Cardiac septum (tissue), 1 donor: ENCODE measurements at places on chromosomes 5 and 9.

GRCh38 chr9:125239631-125240597 lies 1.2 kb downstream of the HSPA5 start:
- DNase-seq: no peak

DNA sequence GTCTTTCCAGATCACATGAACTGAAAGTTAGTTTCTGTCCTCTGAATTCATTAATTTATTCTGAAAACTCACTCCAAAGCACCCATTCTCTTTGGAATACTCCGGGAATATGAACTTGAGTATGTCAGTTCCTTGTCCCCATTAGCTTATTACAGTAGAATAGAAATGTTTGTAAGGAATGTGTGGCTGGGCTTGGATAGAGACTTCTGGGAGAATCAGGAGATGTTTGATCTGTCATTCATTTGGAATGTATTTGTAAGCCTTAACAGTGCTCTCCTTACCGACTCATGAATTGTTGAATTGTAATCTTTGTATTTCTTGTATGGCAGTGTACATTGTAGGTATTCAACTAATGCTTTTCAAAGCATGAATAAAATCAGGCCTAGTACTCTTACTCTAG lies 548.4 kb downstream of the LRRC70 start:
- DNase-seq: no peak

DNA sequence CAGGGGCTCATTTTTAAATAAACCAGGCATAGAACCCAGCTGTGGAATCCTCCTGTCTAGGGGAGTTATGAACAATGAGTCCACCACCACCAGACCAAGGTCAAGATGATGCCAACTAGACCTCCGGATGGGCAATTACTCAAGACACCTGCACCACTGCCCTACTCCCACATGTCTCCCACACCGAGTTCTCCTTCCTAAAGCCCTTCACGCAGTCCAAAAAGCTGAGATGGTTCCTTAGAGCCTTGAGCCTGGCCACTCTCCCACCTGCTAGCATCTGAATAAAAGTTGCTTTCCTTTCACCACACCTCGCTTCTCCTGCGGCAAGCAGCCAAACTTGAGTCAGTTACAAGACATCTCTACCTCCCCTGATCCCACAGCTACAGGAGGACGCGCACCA lies 15.4 kb upstream of the PPP1R26 start:
- DNase-seq: no peak

- no peak for DNase-seq
These were observed 34.7 kb upstream of the GARNL3 start for GRCh38 chr9:127229691-127230417.

DNA sequence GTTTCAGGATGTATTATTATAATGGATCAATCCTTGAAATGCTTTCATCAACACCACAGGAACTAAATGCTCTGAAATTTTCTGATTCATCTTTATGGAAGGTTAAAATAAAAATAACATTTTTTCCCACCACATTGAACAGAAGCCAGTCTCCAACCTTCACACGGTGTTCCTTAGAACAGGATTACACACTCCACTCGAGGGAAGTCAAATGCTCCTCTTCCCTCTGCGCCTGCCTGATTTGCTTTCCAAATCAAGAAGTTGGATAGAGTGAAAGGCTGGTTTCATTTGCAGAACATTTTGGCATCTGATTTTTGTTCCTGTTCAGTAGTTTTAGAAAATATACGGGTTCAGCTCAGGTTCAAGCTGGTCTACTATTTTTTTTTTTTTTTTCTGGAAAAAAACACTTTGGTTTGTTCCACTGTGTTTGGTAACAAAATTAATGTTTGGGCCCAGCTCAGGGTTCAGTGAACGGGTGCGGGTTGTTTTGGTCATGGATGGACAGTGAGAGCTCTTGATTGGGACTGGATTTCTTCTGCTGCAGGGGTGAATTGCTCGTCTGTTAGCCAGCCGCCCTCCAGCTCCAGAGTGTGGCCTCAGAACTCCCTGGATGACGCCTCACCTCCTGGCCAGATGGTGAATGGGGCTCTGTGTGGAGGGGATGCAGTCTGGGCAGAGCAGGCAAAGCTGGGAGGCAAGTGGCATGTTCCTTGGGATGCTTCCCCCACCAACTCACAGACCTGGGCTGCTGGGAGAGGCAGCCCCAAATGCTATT lies 82.4 kb upstream of the STC2 start:
- no peak for DNase-seq

DNA sequence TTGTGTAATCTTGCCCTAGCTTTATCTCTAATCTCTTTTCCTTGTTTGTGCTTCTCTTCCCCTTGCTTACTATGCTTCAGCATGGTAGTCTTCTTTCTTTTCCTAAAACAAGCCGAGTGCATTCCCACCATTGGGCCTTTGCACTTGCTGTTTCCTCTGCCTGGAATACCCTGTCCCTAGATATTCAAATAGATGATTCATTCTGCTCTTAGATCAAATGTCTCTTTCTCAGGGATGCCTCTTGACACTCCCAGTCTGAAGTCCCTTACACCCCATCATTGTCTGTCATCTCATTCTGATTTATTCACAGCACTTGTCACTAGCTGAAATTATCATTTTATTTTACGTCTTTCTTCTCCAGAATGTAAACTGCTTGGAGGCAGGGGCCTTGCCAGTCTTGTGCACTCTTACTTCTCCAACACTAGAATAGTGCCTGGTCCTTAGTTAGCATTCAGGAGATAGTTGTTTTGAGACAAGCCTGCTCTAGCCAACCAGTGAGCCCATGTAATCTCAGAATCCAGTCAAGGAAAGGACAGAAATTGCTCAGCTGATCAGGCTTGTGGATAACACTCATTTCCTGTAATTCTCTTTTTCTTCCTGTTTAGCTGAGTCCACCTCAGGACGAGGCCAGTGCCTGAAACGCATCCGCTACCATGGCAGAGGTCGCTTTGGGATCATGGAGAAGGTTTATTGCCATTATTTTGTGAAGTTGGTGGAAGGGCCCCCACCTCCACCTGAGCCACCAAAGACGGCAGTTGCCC lies 25.4 kb downstream of the MRPL22 start:
- no peak for DNase-seq

- DNase-seq: peak; percentile 85
These were observed 731 bp downstream of the PRR16 start for GRCh38 chr5:120464627-120465435.

DNA sequence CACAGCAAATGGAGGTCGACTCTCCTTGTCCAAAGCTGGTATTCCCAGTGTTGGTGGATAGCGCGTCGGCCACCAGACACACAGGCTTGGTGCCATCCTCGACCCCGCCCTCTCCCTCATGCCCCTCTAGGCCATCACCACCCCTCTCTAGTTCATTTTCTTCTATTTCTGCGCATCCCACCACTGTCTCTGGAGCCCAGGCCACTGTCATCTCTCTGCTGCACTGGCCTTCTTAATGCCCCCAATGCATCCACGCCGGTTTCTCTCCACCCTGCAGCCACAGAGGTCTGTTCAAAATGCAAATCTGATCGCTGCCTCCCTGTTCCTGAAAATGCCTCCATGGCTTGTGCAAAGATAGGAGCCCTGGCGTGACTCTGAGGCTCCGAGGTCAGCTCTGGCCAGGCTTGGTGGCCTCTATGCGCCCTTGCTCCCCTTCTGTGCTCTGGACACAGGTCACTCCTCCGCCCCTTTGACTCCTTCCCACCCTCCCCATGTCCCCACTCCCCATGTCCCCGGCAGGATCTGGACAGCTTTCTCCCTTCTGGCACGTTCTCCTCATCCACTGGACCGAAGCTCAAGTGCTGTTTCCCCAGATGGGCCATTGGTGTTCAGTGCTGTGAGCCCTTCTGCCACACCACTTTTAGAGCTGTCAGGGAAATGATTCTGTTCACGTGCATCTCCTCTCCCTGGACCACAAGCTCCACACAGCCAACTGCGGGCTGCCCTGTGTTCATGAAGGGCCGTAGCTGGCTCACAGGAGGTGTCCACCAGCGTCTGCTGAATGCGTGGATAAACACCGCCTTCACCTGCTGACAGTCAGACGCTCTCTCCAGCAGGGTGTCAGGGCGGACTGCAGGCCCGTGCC lies 59.5 kb upstream of the RNF130 start:
- DNase-seq: peak; percentile 68

- no peak for DNase-seq
These were observed 170.1 kb upstream of the TARS1 start for GRCh38 chr5:33270671-33271070.

DNA sequence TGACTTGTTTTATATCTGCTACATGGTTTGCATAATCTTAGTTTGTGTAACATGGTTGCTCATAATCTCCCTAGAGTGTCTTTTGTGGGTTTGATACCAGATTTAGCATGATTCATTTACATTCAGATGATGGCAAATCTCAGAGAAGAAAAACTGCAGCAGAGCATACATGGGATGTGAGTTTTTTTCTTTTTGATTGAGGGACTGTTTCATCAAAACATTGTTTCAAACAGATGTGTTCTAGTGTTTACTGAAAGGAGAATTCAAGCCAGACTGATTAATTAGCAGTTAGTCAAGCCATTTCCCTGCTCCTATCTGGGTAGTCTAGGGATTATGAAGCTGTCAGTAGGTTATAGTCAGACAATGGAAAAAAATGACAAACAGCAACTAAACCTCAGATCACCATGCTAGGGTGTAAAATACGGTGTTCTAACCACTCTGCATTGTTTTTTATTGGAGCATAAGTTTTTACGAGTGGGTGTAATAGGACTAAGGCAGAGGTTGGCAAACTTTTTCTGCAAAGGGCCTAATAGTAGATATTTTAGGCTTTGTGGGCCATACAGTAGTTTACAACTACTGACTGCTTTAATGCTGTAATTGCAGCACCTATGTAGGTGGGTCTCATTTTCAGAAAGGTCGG lies 10.5 kb upstream of the GDNF start:
- no peak for DNase-seq

DNA sequence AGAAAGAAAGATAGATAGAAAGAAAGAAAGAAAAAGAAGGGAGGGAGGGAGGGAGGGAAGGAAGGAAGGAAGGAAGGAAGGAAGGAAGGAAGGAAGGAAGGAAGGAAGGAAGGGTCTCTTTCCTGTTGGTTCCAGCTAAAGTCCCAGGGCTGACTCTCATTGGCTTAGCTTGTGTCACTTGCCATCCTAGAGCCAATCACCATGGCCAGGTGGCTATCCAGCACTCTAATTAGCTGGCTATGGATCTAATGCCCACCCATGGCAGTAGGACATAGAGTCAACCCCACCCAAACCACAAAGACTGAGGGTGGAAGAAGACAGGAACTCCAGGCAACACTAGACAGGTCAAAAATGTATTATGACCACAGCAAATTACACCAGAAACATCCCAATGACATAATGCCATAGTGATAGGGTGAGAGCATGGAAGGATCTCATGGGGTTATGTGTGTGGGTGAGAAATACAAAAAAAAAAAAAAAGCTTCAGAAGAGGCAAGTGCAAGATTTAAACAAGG lies 10.8 kb upstream of the CPLX2 start:
- DNase-seq: no peak

GRCh38 chr9:80586786-80587330 lies 1015.1 kb downstream of the TLE4 start:
- DNase-seq: no peak

DNA sequence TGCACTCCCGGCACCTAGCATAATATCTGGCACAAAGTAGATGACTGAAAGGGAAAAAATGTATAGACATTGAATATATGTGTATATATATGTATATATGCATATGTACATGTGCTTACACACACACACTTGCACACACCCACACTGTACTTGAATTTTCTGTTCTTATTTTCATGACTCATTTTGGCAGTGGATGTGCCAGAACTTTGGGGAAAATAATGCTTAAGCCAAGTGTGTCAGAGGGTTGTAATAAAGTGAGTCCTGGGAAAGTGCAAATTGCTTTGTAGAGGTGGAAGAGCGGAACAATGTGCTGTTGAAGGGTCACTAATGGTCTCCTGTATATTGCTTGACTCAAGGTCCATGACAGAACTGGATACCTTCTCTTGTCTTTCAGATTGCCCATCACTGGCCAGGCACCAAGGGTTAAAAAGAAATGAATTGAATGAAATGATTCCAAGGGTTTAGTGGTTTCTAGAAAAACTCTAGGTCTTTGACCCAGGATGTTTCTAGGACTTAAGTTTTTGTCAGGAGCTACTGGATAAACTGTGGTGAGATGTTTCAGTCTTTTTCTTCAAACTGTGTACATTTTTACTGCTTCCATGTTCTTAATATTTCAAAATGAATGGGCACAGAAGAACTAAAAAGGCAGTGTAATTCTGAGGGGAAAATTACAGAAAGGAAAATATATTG lies 129.9 kb upstream of the MOCS2 start:
- DNase-seq: no peak

DNA sequence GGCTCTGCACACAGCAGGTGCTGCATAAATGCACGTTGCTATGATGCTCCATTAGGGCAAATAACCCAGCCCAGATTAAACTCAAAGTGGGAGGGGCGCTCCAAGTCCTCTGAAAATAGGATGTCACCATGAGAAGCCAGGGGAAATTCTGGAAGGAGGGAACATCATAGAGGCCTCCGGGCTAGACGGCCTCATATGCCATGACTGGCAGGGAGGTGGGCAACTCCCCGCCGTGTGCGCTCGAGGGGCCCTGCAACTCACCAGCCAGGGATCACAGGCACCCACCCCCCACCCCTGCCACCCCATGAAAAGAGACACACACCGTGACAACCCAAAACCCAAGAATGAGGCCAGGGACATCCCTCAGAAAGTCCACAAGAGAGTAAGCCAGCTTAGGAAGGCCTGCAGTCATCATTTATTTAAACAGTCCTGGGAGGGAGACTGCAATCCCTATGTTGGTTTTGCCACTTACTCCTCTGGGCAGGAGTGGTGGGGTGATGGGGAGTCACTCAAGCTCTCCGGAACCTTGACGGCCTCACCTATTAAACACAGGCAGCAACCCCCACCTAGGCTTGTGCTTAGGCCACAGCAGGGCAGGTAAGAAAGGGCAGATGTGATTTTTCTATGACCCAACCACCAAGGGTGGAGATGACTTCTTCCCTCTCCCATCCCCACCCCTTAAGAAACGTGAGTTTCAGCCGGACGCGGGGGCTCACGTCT lies 4.0 kb downstream of the VAV2 start:
- peak; percentile 31 for DNase-seq

DNA sequence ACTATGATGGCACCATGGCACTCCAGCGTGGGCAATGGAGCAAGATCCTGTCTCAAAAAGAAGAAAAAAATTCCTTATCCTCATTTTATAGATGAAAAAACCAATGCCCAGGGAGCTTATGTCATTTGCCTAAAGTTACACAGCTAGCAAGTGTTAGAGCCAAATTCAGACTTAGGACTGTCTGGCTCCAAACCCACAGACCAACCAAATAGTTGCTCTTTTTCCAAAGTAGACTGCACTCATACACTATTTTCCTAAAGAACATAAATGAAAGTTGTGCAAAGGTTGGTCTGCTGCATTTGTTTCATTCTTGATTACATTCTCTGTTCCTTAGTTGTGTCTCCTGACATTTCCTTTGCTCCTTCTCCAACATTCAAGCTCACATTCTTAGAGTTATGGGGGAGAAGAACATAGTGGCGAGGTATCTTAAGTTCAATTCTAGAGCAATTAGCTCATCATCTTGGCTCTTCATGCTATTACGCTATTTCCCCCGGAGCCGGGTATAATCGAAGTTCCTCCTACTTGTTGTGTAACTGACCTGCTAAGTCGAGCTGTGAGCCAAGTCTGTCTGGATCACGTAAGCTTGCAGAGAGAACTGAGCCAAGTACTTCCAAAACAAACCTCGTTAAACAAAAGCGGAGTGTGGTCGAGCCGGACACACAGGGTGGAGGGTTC lies 138.3 kb downstream of the RFK start:
- no peak for DNase-seq

GRCh38 chr5:171299851-171300250 lies 9.2 kb upstream of the TLX3 start:
- no peak for DNase-seq
